ENCODE measurements at places on chromosomes 1 and 21.

DNA sequence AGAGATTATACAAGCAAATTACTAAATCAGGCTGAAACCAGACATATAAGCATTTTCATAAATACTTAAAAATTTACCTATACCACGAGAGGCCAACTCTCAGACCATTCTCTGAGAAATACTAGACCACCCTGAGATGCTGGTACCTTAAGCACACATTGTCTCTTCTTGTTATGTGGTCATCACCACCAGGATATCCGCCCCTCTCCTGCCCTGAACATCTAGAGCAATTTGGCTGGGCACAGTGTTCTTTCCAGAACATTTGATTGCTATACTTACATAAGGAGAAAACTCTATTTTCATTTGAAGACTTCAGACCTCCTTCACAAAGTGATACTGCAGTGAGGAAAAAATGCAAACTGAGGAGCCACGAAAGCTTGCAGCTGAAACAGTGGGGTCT lies 36.2 kb upstream of the DUSP10 start:
- no peak for DNase-seq

DNA sequence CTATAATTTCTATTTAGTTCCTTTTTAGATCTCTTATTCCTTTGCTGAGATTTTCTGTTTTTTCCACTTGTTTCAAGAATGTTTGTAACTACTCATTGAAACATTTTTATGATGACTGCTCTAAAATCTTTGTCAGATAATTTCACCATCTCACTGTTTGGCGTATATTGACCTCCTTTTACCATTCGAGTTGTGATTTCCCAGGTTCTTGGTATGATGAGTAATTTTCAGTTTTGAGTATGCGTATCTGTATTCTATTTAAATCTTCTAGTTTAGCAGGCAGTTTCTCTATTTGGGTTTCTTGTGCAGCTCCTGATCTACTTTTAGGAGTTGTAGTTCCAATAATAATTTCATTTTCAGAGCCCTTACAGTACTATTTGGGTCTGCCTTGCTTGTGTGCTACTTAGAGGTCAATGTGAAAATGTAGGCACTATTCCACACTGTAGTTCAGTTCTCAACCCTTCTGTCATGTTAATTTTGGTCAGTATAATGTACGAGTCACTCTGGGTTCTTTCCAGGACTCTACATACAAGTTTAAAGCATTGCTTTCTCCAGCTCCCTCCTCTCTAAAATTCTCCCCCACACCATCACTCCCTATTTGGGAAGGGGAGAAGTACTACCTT lies 115.5 kb downstream of the ACBD6 start:
- no peak for DNase-seq

DNA sequence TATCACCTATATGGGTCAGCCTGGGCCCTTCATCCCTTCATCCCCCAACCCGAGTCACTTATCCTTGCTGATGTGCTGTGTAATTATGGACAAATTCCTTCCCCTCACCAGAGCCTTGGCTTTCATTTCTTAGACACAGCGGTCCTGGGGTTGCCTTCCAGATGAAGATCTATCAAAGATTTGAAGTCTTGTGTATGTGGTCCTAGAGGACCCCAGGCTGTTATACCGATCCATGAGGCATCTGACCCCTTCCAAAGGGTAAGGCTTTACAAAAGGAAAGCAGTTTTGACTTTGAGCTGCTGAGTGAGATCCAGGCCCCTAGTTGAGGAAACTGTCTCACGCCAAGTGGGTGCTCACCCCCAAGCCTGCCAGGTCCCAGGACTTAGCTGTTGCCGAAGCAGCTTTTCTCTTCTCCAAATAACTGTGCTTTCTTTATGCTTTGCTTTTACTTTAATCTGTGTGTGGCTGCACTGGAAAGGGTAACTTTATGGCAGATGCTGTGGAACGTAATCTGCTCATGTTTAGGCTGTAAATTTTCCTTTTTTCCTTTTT lies 37.6 kb downstream of the MAN1C1 start:
- DNase-seq, result no peak

GRCh38 chr1:25727635-25728286 lies 72.2 kb upstream of the SELENON start:
- peak; percentile 61 for DNase-seq

GRCh38 chr1:159983681-159984080 lies 29.6 kb upstream of the SLAMF9 start:
- DNase-seq, result no peak

DNA sequence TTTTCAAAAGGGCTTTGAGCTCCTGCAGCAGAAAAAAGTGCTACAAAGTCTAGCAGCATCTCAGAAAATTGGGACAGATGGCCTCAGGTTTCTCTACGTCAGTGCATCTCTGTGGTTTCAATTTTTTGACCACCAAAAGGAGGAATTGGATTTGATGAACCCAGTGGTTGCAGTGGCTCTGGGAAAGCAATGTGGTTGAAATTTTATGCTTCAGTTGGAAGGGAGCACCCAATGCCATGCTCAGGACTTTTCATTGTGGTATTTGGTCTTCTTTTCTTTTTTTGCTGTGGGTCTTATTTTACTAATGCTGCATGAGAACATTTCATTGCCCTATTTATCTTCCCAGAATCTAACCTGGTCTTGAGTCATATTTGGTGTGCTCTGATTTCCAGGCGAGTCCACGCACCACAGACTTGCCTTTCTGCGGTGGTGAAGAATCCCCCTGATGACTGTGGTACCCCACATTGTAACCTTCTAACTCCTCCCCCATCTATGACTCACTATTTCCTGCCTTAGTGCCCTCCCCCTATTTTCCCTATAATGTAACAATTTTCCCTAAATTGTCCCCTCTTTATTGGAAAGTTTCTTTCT lies 56.7 kb downstream of the S1PR1 start:
- peak; percentile 31 for DNase-seq

- DNase-seq, result no peak
Measured at GRCh38 chr1:183958958-183959357, 78.6 kb downstream of the COLGALT2 start.

DNA sequence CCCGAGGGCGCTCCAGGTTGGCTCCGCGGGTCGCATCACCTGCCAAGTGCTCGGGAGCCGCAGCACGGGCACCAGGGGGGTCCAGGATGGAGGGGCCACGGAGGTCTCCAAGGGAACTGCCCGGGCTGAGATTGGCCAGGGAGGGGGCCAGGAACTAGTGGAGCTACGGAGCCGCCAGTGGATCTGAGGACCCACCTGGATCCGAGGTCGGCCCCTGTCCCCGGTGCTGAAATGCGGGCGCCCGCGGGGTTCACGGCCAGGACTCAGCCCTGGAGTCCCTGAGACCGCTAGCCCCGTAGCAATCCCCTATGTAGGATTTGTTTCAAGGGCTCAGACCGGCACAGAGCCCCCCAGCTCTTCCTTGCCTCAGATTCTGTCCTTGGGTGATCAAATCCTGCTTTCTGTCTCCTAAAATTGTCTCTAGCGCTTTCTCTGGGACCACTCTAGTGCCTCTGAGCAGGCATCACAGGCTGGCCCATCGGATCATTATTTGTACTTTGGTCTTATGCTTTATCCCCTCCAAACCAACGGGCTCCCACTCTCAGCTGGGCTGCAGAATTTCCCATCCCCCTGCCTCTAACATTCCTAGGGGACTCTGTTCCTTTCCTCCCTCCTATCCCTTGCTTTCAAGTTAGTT lies 27.3 kb downstream of the KIAA2013 start:
- DNase-seq, result no peak

DNA sequence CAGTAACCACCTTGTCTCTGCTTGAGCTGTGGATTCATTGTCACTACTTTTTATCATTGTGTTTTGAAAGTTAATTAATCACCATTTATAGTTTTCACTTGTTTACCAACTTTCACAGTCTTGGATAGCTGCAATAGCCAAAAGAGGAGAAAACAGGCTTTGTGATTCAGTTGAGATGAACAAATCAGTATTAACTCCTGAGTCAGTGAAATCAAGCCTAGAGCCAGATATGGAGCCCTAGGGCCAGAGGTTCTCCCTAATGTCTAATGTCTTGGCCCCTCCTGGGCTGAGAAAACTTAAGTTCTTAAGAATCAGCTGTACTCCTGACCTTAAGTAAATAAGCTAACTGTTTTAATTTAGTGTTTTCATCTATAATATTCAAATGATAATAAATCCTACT lies 228.8 kb downstream of the DNM3 start:
- no peak for DNase-seq

- DNase-seq, result peak; percentile 68
Measured at GRCh38 chr1:56491441-56491840, 87.9 kb downstream of the PLPP3 start.

DNA sequence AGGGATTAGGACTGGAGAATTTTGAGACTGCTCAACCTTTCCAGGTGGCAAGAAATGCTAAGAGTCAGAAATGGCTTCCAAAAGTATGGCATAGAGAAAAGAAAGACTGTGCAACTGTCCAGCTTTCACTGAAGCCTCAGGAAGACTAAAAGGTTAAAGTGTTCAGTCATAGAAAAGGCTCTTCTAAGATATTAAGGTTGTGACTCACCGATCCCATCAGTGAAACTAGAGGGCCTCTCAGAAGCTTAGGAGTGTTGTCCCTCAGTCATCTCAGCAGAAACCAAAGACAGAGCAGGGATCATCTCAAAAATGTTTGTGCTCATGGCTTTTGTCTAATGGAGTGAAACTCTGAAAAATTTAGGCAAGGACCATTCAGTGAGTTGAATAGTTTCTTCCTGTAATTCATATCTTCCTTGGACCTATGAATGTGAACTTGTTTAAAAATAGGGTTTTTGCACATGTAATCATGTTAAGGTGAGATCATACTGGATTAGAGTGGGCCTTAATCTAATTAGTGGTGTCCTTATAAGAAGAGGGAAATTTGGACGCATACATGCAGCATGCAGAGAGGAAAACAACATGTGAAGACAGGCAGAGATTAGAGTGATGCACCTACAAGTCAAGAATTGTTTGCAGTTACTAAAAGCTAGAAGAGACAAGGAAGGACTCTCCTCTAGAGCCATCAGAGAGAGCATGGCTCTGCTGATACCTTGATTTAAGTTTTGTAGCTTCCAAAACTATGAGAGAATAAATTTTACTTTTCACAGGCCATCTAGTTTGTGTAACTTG lies 71.3 kb downstream of the RPE65 start:
- DNase-seq, result peak; percentile 10

- peak; percentile 20 for DNase-seq
Measured at GRCh38 chr1:220950576-220950975, 71.3 kb downstream of the HLX start.

GRCh38 chr1:25256578-25256965 lies 9.3 kb upstream of the RSRP1 start:
- no peak for DNase-seq

DNA sequence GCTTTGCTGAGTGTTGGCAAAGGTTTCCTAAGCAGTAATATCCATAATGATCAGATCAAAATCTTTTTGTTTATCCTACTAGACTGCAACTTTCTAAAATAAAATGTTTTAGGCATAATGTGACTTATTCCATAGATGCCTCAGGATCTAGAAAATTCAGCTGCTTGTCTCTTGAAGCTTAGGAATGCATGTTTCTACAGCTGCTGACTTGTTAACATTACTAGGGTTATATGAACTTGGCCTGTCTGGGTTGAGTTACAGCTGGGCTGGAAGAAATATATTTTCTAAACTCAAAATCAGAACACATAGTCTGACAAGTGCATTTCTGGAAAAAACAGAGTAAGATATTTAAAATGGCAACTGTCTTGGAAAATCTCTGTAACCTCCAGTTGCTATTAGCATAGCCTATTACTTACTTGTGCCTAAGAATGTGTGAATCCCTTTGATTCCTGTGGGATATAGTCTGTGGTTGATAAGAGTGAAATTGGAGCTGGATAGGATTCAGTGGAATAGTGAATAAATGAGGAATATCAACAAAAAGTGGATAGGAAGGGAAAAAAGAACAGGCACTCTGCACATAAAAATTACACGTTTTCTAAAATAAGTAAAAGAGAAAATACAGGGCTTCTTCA lies 61.2 kb downstream of the RGS4 start:
- DNase-seq, result no peak

DNA sequence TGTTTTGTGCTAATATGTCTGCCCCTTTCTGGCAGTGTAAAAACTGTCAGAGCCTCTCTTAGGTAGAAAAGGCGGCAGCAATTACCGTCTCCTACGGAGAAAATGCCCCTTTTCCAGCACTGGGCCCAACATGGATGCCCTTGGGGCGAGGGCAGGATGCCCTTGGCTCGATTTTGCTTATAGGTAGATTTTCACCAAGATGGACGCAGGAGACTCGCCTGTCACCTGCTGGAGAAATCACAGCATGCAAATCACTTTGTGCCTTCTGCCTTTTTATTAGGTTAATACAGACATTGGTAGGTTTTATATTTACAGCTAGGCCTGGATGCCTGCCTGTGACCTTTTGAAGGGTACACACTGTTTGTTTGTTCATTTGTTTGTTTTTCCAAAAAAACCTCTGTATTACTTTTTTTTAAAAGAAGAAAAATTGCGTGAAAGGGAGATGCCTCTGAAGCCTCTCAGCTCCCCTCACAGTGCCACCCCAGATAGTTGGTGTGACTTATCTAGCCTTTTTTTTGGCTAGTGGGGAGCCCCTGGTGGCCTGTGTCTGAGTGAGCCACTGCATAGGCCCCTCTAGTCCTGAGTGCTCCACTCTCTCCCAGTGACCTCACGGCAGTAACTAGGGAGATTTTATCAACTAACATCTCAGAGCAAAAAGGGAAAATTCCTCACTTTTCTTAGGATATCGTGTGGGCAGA lies 2.5 kb downstream of the ATP1B1 start:
- no peak for DNase-seq

- DNase-seq, result no peak
Measured at GRCh38 chr1:19338323-19338762, 26.2 kb downstream of the SLC66A1 start.

DNA sequence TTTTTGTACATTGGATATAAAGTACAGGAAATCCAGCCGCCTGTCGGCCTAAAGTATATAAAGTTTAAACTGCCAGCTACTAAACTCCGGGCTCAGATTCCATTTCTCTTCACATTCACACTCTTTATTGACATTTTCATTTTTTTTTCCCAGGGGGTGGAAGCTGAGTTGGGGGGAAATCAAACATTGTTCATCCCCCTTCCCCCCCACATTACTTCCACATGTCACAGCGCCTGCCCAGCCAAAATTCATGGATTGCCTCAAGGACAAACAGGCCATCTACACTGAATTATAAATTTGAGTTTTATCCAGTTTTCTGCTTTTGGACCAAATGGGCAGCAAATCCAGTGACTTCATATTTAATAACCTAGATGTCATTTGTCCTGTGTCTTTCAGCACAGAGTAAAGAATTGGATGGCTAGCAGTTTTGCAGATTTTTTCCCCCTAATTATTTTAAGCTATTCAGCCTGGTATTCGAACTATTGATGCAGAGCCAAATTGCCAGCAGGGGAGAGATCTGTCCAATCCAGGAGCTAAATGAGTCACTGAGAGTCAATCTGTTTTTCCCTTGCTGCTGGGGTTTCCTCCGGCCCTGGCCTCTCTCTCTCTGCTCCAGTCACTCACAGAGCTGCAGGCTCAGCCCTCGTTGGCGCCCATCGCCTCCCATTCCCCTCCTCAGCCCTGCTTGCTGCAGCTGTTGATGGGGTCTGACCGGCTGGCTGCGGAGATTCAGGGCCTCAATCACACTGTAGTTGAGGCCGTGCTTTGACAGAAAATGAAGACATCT lies 98.0 kb downstream of the LMO4 start:
- DNase-seq, result peak; percentile 39

- DNase-seq, result no peak
Measured at GRCh38 chr1:170274131-170274501, 128.4 kb downstream of the NTMT2 start.
